T-cell (primary cell): ENCODE measurements at places on chromosomes 4 and X.

- DNase-seq: no peak
These were observed 38.8 kb upstream of the MAD2L1 start for GRCh38 chr4:120105472-120105871.

DNA sequence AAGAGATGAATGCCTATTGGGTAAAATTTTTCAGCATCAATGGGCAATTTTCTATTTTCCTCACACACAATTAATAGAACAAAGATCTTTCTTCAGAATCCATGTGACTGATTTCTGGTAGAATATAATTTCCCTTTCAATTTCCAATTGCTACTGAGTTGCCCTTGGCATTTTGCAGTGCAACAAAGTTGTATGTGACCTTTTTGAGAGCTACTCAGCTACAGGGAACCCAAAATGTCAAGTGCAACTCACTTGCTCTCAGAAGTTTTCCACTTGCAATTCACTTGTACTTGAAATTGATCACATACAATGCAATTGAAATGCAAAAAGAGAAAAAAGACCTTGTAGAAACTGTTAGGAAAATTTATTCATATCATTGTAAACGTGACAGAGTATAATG, 245.5 kb downstream of the BANK1 start:
- DNase-seq: no peak

GRCh38 chrX:134803060-134803459, 144.8 kb upstream of the PLAC1 start:
- DNase-seq: no peak

GRCh38 chrX:17471121-17471520, 96.1 kb downstream of the NHS start:
- DNase-seq: no peak

DNA sequence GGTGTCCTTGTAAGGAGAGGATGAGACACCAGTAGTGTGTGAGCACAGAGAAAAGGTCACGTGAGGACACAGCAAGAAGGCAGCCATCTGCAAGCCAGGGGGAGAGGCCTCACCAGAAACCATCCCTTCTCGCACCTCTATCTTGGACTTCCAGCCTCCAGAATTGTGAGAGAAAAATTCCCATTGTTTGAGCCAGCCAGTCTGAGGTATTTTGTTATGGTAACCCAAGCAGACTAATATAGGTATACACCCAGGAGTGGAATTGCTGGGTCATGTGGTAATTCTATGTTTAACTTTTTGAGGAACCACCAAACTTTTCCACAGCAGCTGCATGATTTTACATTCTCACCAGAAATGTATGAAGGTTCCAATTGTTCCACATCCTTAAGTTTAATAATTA, 25.6 kb downstream of the ZDHHC9 start:
- DNase-seq: no peak

GRCh38 chr4:125168531-125168930, 146.2 kb upstream of the FAT4 start:
- no peak for DNase-seq

- no peak for DNase-seq
These were observed 2.7 kb downstream of the FAT4 start for GRCh38 chr4:125317525-125317877.
